ENCODE measurements at places on chromosomes 5 and 9. TPM values are rescaled to one million over a fixed set of nuclear protein-coding genes. Genes with fewer than 3 reads are reported as not detected.

INSL4 gene
- total RNA-seq, result not detected

ANKH gene
- total RNA-seq, result 67.2 TPM

LCNL1 gene
- total RNA-seq, result 5.1 TPM

GRCh38 chr5:93708442-93708841, 33.0 kb downstream of the POU5F2 start:
- H3K27me3 ChIP-seq, result no peaks in the 10 kb centered on the region
- H3K27ac ChIP-seq, result no peak overlapping the region
- H3K4me3 ChIP-seq, result no peak overlapping the region
- no peaks in the 10 kb centered on the region for H3K4me1 ChIP-seq

DNA sequence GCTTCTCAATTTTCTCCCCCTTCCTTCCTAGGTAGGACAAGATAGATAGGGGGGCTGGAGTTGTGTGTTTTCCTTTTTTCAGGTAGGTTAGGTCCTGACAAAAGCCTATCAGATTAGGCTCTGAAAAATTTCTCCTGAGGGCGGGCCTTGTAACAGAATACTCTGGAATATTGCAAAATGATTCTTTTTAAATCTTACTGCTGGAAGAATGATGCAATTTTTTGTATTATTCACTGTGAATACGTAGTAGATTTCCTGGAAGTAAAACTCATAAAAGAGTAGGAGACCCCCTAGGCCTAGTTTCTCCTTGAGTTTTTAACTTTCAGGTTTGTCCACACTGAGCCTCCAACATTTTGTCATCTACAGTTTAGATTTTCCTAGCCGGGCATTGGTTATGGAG, 1701.8 kb downstream of the EFNA5 start:
- H3K4me3 ChIP-seq, result no peak overlapping the region
- H3K36me3 ChIP-seq, result no peaks in the 10 kb centered on the region
- DNase-seq, result no peak
- H3K27me3 ChIP-seq, result no peaks in the 10 kb centered on the region
- H3K4me1 ChIP-seq, result no peaks in the 10 kb centered on the region
- no peak overlapping the region for H3K27ac ChIP-seq
